Stimulated activated CD8-positive, alpha-beta memory T cell treated with anti-CD3 and anti-CD28 coated beads, Interleukin-15, amount 100 ng/mL, for 4 hours (primary cell): ENCODE measurements at places on chromosomes 12 and 14.

GRCh38 chr12:98224584-98225221 lies 290.7 kb upstream of the TMPO start:
- DNase-seq: no peak

DNA sequence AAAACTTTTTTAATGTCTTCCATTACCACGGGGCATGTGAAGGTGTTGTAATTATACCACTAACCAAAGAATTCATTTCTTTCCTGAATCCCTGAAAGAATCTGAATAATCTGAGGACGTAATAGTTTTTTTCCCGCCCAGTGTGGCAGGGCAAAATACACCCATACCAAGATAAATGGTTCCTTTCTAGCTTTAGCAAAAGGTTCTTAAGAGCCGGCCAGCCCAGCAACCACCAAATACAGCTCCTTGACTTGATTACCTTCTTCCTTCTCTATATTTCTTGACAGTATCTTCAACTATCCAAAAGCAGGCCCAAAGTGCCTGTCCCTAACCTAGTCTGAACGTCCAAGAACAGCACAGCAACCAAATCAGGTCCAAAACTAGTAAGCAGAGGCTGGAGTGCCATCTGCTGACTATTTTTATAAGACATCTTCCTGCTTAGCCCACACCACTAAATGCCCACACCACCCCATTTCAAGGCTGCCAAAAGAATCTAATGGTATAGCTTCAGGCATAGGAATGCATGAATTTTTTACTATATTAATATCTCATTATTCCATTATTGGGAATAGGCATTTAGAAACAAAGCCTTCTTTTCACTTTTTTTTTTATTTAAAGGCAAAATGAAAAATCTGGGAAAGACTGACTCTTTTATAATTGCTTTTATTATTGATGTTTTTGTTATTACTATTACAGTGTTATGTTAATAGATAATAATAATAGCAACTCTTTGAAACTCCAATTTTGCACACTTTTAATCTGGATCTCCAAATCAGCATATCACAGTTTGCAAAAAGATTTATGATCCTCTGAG lies 524.4 kb downstream of the MED13L start:
- no peak for DNase-seq

DNA sequence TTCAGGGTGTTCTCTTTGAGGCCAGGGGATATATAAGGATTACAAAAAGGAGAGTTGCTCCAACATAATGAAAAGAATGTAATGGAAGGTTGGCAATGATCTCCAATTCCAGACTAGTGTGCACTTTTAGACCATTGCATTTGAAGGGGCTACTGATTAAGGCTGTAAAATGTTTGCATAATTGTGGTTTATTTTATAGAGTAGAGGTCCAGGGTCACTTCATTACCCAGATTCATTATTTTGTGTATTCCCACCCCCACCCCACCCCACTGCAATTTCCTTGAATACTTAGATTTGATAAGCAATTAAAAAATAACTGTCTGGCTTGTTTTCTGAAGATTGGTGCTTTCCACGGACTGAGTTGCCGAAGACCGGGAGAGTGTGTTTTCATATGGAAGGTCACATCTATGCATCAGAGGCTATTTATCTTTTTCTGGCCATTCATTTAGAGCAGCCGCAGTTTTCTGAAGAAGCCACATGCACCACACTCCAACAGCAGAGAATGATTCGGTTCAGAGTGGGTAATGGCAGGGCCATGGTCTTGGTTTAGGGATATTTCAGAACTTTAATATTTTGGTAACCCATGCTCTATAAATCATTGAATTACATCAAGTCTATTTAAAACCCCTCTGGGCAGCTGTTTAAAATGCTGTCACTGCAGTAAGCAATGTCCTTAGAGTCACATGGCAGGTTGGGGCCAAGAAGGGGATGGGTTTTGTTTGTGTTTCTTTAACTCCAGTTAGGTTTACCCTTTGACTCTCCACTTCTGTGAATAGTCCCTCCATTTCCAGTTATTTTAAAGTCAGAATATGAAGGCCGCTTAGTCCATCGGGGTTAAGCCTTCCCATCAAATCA lies 94.6 kb downstream of the TMEM30B start:
- DNase-seq: no peak

DNA sequence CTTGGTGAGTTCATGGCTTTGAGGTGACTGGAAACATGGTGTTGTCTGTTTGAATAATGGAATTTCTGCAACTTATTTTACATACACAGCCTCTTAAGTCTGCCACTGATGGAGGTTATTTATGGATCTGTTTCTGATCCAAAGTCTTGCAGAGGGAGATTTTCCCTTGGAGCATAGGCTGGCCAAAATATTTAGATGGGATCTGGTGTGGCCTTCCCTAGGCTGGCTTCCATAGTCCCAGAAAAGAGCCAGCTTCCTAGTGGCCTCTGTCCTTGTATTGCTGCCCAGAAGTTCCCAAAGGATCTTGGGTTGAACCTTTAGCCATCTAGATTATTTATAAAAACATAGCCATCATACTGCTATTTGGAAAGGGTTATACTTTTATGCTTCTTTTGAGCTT lies 491.1 kb upstream of the RGS6 start:
- DNase-seq: no peak

DNA sequence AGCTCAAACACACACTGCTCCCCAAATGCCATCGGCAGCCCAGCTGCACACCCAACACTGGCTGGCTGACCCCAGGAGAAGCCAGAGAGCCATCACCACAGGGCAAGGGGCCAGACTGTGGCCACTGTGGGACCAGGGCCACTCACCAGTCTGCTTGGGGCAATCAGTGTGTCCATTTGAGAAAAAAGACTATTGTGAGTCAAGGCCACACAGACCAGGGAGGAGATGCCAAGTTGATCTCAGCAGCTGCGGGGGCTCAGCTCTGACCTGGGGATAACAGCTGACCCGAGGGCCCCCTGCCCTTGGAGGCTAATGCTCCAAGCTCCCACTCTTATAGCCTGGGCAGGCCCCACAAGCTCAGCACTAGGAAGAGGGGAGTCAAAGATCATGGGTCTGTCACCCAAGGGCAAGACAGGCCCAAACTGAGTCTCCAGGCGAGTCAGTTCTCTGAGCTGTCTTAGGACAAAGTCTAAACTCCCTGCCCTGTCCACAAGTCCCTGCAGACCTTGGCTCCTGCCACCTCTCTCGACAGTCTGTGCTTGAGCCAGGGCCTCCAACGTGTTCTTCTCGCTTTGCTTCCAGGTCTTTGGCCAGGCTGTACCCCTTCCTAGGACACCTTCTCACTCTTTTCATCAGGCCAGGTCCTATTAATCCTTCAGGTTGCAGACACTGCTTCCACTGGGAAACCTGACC lies 30.1 kb upstream of the PNMA1 start:
- DNase-seq: no peak

- DNase-seq: no peak
These were observed 1002.5 kb downstream of the AACS start for GRCh38 chr12:126067626-126068329.

DNA sequence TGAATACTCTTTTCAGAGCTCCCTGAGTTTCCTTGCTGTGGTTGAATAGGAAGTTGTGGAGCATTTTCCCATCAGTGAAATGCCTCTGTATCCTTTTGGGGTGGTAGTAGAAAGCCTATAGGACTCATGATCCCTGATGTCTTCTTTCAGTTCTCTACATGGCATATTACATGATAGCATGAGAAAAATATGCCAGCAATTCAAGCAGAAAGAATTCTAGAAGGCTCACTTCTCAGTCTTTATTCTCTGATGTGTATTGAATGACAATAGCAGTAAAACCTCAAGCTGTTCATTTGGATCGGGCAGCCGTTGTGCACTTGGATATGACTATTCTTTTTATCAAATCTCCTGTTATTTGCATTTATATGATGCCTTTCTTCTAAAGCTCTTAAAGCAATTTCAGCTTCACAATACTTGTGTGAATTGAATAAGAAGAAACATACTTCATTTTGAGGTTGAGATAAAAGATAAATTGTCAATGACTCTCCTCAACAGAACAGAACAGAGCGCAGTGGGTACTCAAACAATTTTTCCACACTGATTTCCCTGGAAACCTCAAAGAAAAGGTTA lies 251.5 kb upstream of the FBXO33 start:
- DNase-seq: no peak

DNA sequence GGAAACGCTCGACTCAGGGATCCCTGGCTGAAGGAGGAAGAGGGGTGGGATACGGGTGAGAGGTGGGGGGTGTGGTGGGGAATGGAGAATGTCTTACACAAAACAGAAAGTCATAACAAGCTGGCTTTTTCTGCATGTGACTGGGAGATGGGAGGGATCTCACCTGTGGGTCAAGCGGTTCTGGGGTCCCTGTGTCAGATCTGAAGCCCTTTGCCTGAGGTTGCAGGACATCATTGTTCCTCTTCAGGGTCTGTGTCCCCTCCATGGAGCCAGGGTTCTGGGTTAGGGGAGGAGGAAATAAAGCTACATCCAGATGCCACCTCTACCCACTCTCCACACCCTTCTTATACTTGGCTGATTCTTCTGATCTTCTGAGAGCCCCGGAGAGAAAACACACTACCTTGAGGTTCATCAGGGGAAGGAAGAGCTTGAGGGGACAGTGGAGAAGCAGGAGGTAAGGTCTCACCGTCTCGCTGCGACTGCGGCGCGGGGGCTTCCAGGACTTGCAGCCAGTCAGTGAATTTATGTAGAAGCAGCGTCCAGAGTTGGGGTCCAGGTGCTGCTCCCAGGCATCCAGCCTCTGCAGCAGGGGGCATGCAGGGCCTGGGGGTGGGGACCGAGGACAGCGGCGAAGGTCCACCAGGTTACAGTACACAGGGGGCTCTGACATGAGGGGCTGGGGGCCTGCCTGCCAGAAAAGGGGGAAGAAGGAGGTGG lies 2.5 kb downstream of the ARHGAP9 start:
- no peak for DNase-seq
